Stimulated activated CD4-positive, alpha-beta T cell treated with anti-CD3 and anti-CD28 coated beads, Interleukin-1b, Interleukin-23, amount 100 ng/mL, for 4 hours (primary cell): ENCODE measurements at places on chromosomes 4 and X.

- DNase-seq = no peak
These were observed at the start of gene CC2D2A for GRCh38 chr4:15469402-15470127. CC2D2A (plus strand) TSS chr4:15469882; CDS start chr4:15475933, 6,051 bp downstream.

DNA sequence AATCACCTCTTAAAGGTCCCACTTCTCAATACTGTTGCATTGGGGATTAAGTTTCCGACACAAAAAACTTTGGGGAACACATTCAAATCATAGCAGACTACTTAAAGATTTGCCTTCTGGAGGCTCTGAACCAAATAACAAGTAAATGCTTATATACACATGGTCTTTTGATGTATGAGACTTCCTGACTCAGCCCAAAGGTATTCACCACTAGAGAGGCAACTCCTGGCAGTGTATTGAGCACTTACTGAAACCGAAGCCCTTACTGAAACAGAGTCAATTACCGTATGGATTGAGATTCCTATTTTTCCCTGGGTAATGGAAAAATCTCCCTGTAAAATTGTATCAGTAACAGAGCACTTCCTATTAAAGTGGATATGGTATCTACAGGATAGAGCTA lies 45.4 kb downstream of the ZCCHC13 start:
- DNase-seq = no peak

- DNase-seq = no peak
These were observed 2.0 kb upstream of the TMPRSS11D start for GRCh38 chr4:67885762-67886161.

GRCh38 chr4:8553216-8553615 lies 27.0 kb upstream of the GPR78 start:
- no peak for DNase-seq

DNA sequence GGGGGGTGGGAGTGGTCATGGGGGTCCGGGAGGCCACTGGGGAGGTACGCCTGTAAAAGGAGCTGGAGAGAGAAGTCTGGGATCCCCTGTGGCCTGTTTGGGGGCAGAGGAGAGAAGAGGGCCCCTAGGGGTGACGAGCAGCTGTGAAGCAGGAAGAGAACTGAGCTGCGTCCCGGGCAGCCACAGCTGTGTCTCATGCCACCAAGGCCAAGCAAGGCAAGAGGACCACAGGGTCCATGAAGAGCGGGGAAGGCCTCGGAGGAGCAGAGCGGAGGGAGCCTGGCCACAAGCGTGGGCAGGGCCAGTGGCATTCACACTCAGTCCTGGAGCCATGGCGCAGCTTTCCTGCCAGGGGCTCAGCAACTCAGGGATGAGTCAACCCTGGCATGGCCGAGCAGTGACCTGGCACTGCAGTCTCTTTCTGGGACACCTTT lies 13.6 kb upstream of the NAT8L start:
- DNase-seq = no peak

- DNase-seq = no peak
These were observed 372.9 kb downstream of the STIM2 start for GRCh38 chr4:27233531-27233930.

DNA sequence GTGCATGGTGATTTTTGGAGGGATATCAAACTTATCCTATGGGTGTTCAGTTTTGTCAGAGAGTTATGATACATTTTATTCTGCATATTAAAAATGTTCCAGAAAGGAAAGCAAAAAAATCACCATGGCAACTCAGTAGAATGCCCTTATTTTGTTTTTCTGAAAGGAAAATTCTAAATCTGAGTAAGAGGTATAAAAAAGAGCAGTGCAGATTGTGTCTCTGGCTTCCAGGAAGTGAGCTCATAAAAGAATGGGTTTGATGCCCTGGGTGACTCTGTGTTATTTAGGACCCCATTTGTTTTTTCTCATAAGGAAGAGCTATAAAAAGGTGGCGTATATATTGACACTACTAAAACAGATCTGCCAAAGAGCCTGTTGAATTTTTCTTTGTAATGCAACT lies 128.8 kb downstream of the UCHL1 start:
- DNase-seq = no peak

GRCh38 chr4:169117591-169118081 lies 107.6 kb upstream of the CBR4 start:
- DNase-seq = no peak

GRCh38 chr4:88341227-88342192 lies 37.1 kb upstream of the HERC6 start:
- DNase-seq = no peak

- no peak for DNase-seq
These were observed 25.6 kb downstream of the ZDHHC9 start for GRCh38 chrX:129818123-129818522.

DNA sequence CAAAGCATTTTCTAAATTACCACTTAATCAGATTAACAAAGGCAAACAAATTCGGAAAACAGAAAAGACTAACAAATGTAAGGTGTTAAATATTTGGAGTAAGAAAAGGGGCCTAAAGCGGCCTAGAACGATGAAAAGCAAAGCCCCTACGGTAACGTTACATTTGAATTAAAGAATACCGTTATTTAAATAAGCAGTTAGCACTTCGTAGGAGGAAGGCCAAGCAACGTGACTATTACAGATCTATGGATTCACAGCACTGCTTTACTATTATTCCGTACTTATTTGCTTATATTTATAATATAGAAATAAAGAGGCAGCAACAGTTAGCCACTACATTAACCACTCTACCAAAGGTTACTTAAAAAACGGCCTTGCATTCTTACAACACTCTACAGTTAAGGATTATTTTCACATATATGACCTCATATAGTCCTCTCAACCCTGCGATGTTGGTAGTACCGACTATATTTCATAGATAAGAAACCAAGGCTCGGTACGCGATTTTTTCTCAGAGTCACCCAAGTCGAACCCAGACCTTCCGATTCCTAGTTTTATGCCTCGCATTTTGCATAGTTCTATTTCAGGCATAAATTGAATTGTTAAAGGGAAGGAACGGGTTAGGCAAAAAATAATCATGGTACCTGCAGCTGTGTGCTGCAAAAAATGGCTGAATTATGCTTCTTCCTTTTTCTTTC lies 2.9 kb downstream of the KLHL15 start:
- no peak for DNase-seq

DNA sequence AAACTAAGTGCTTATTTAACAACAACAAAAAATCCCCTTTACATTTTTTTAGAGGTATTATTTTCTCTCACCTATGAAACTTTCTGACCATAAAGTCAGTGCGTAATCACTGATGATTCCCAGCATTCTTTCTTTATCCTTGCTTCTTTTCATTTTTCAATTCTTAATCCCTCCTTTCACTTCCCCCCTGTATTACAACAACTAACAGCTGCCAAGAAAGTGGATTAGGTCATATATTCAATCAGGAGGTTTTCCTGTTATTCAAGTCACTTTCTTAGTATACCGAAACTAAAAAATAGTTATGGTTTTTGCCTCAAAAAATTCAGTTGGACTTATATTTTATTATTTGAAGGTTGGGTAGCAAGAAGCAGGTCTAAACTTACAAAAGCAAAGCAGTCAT lies 2.1 kb upstream of the STAP1 start:
- DNase-seq = no peak

- DNase-seq = no peak
These were observed 66.0 kb downstream of the GLRB start for GRCh38 chr4:157141976-157142375.

DNA sequence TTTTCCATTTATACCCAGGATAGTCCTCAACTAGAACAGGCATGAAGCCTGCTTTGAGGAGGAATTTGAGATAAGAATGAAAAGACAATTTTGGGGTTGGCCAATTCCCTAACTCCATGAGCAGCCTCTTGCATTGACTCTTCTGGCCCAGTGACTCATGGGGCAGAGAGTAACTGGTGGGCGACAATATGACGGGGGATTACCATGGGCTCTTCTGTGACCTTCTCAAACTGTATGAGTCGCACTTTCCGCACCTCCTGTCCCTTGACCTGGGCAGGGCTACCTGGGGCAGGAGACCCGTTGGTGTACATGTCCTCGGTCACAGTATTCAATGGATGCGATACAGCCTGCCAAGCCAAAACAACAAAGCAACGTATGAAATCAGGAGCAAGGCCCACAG lies 13.3 kb downstream of the MPP1 start:
- no peak for DNase-seq

DNA sequence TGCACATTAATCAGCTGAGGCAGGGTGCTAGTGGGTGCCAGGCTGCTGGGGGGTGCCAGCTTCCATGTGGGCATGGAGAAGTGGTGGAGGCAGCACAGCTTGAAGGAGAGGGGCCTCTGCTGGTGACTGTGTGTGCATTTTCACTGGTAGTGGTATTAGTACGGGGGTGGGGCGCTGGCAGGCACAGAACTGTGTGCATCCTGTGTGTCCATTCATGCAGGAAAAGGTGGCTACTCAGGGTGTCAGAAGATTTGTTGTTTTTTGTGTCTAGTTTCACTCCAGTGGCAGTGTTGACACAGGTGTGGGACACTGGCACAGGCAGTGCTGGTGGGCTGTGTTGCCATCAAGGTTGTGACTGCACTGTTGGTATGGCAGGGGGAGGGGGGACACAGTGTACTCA lies 1303.6 kb downstream of the FAM133A start:
- DNase-seq = no peak

DNA sequence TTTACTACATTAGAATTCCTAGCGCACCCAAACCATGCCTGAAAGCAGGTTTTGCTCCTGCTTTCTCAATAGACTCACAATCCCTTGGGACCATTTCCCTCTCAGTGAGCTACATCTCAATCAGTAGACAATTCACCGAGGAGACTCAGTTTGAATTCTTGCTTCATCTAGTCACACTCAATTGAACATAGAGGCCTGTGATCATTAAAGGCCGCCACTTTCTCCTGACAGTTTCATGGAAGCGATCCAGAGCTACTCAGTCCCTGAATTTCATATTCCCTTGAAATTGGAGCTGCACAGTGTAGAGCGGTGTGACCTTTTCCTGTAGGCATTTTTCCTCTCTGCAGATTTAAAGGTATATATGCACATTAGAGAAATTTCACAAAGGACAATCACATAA lies 193.9 kb upstream of the SPOCK3 start:
- DNase-seq = no peak

- DNase-seq = no peak
These were observed 52.2 kb upstream of the ADGRG2 start for GRCh38 chrX:19174401-19175025.

DNA sequence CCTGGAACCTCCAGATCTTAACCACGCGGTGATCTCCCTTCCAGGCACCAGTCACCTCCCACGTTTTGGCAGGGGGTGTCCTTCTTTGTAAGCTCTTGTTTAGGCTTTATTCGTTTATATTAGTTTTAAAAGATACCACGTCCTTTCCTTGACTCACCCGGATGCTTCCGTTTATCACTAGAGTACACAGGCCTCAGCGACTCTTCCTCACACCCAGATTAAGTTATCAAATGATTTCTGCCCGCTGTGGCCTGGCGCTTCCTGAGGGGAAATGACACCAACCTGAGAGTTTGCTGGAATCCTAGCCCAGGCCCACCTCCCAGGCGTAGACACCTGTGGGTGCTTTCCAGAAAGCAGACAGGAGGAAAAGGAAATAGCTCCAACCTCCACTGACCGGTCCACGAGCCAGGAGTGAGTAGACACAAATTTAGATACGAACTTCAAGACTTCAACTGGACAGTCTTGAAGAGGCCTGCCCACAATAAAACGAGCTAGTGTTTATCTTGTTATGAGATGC lies 756 bp upstream of the ADAMTS3 start:
- no peak for DNase-seq
